Glutamatergic neuron (in vitro differentiated cells): ENCODE measurements at places on chromosomes 4 and X. TPM values are rescaled to one million over a fixed set of nuclear protein-coding genes. Genes with fewer than 3 reads are reported as not detected.

DNA sequence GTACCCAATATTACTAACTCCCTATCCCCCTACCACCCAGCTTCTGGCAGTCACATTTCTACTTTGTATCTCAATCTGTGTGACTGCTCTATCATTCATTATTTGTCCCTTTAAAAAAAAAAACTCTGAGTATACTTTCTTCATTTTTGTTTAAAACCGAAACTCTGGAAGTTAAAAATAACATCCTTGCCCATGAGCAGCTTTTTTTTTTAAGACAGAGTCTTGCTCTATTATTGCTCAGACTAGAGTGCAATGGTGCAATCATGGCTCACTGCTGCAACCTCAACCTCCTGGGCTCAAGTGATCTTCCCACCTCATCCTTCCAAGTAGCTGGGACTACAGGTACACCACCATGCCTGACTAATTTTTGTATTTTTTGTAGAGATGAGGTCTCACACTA, 15.8 kb downstream of the UBE2K start:
- H3K36me3 ChIP-seq: peaks cover 5% of the 10 kb centered on the region
- no peak overlapping the region for H3K27ac ChIP-seq
- H3K4me3 ChIP-seq: no peak overlapping the region
- H3K4me1 ChIP-seq: peaks cover 9% of the 10 kb centered on the region
- DNase-seq: no peak

GRCh38 chr4:174517502-174518445, 4.5 kb downstream of the HPGD start:
- no peak for DNase-seq
- H3K4me3 ChIP-seq: no peak overlapping the region
- no peak overlapping the region for H3K27ac ChIP-seq
- H3K4me1 ChIP-seq: no peaks in the 10 kb centered on the region
- H3K27me3 ChIP-seq: peaks cover 4% of the 10 kb centered on the region
- H3K36me3 ChIP-seq: no peaks in the 10 kb centered on the region

DNA sequence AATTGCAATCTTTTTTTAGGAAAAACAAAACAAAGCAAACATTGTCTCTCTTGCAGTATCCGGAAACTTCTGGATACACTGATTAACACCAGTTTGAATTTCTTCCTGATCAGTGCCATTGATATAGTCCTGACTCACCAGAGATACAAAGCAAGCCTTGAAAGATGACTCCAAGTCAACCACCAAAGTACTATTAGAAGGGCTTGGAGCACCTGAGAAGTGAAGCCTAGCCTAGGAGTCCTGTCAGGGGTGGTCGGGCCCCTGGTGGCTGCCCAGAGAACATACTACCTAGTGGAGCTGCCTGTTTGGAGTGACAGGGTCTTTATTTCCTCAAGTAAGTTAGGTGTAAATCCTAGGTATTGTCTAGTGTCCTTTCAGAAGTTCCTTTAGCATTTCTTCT, 593.2 kb downstream of the ZNF674 start:
- no peak overlapping the region for H3K27ac ChIP-seq
- no peaks in the 10 kb centered on the region for H3K27me3 ChIP-seq
- H3K4me1 ChIP-seq: no peaks in the 10 kb centered on the region
- no peaks in the 10 kb centered on the region for H3K36me3 ChIP-seq
- DNase-seq: no peak

DNA sequence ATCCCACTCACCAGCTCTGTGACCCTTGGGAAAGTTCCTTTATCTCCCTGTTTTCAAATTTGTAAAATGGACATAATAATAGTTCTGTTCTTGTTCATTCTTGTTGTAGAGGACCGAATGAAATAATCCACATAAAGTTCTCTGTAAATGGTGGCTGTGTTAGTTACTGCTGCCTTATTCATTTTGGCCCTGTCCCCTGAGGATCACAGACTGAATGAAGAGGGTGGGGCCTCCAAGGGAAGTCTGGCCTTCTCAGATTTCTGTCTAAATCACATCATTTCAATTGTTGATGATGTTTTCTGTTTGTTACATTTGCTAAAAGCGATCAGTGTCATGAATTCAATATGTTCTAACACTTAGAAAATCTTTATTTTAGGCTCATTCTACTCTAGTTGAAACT, 117.9 kb downstream of the PPEF1 start:
- H3K27ac ChIP-seq: no peak overlapping the region
- DNase-seq: no peak
- peaks cover 8% of the 10 kb centered on the region for H3K4me1 ChIP-seq
- H3K4me3 ChIP-seq: no peak overlapping the region
- no peaks in the 10 kb centered on the region for H3K36me3 ChIP-seq

CTAG1A gene
- not detected for total RNA-seq

LRCH2 gene
- 24.2 TPM for total RNA-seq
